ENCODE measurements at places on chromosomes 1 and 21. TPM values are rescaled to one million over a fixed set of nuclear protein-coding genes. Genes with fewer than 3 reads are reported as not detected.

The HES4 gene
- 0.62 TPM for total RNA-seq

The LGR6 gene
- total RNA-seq: 0.40 TPM

The HSPA13 gene
- total RNA-seq: 32.7 TPM

The AIRE gene
- not detected for total RNA-seq

The NUP210L gene
- not detected for total RNA-seq

The HTR1D gene
- total RNA-seq: not detected

The FMO2 gene
- not detected for total RNA-seq

The GNAT2 gene
- total RNA-seq: 1.5 TPM

The WNT3A gene
- not detected for total RNA-seq

The RUNX3 gene
- 241 TPM for total RNA-seq

The FCAMR gene
- total RNA-seq: not detected

The HES5 gene
- not detected for total RNA-seq

The CYP4A11 gene
- total RNA-seq: not detected
